Neural crest cell (in vitro differentiated cells): ENCODE measurements at places on chromosomes 6 and 20.

GRCh38 chr6:107718341-107718740 lies 105.8 kb downstream of the SCML4 start:
- DNase-seq = no peak

DNA sequence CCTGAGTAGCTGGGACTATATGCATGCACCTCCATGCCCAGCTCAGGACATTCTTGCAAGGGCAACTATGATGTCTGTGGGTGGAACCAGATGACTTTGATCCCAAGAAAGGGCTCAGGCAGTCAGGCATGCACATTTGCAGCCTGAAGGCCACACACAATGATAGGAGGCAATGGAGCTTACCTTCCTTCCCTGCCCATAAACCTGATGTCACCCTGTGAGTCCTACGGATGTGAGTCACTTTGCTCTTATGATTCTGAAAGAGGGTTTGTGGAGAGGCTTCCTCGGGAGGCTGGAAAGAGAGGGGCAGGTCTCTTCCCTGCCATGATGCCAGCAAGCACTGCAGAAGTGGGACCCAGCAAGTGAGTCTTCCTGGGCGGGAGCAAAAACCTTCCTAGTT lies 202.4 kb downstream of the LY86 start:
- DNase-seq = no peak

GRCh38 chr20:63940071-63940471 lies 16.1 kb downstream of the UCKL1 start:
- no peak for DNase-seq

- DNase-seq = no peak
These were observed 13.8 kb upstream of the ZBP1 start for GRCh38 chr20:57633945-57634491.

DNA sequence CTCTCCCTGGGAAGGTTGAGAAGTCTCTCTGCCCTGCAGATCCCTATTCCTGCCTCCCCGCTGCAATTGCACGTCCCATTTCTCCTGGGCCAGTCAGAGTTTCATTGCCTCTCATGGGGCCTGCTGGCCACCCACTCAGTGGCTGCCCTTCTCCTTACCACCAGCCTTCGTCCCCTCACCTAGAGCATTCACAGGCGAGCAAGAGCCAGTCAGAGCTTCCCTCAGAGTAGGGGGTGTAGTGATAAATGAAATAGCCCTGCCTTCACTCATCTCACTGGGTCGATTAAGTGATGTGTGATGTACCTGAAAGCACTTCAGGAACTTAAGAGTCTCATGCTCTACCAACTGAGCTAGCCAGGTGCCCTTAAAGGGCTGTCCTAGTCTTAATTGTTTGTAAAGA lies 52.0 kb upstream of the FANCE start:
- no peak for DNase-seq

DNA sequence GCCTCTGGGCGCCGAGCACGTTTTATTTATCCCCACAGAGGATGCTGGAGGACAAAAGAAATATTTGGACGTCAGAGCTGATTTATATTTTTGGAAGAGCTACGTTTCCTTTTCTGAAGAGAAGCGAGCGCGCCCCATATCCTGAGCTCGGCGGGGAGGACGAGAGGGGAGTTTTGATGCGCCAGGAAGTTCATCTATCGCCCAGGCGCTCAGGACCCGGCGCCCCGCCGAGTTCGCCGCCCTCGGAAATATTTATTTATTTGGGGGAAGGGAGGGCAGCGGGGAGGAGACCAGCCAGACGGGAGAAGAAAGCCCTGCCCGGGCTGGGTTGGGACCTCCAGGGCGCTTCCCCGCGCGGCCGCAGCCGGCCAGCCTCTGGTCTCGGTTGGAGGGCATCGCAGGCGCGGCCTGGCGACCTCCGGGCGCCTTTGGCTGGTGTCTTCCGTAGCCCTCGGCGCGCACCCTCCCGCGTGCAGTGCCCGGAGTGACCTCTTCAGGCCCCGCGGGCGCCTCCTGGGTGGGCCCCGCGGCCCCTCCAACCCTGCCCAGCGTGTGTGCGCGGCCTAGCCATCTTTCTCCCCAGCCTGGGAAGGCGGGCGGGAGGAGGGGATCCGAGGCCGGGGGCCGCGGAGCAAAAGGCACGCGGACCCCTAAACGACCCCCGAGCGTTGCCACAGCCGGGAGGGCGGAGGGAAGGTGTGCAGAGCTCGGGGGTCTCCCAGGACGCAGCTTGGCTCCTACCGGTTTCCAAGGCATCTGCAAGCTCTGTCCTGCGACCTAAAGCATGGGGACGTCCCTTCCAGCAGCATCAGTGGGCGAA lies 5.4 kb upstream of the FOXF2 start:
- no peak for DNase-seq

- no peak for DNase-seq
These were observed 152.8 kb downstream of the TAF4 start for GRCh38 chr20:61912665-61913422.

- DNase-seq = no peak
These were observed 264.5 kb downstream of the CDH4 start for GRCh38 chr20:61516346-61517208.

DNA sequence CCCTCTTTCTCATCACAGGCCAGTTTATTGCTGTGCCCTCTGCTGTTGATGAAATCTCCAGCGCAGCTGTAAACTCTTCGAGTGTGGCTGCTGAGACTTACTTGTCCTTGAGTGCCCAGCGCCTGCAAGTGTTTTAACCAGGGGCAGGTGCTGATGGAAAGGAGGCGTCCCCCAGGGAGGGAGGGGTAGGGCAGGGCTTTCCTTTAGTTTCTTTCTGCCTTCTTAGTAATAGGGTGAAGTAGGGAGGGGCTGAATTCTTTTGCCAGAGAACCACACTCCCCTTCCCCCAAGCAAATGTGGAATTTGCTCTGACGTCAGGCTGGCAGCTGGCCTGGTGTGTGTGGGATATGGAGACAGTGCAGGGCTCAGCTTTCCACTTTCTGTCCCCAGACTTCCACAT lies 61.2 kb downstream of the IGF2R start:
- no peak for DNase-seq

DNA sequence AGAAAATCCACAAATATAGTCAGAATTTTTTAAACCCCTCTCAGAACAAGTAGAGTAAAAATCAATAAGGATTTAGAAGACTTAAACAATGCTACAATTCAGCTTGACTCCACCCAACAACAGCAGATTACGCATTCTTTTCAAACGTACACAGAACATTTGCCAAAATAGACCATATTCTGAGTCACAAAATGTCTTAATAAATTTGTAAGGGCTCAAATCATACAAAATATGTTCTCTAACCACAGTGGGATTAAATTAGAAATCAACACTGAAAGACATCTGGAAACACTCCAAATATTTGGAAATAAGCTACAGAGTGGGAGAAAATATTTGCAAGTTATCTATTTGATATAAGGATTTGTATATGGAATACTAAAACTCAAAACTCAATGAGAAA lies 164.2 kb upstream of the AKAP12 start:
- DNase-seq = no peak

- DNase-seq = no peak
These were observed 64.0 kb downstream of the TCP11 start for GRCh38 chr6:35076997-35077712.

- no peak for DNase-seq
These were observed 149.6 kb upstream of the SYNCRIP start for GRCh38 chr6:85792254-85792653.
